Progenitor cell of endocrine pancreas (in vitro differentiated cells): ENCODE measurements at places on chromosomes 13 and 19.

DNA sequence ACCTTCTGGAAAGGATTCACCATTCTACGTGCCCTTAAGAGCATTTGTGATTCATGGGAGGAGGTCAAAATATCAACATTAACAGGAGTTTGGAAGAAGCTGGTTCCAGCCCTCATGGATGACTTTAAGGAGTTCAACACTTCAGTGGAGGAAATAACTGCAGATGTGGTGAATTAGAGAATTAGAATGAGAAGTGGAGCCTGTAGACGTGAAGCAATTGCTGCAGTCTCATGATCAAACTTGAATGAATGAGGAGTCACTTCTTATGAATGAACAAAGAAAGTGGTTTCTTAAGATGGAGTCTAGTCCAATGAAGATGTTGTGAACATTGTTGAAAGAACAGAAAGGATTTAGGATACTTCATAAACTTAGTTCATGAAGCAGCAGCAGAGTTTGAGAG, 129.1 kb downstream of the TNFRSF19 start:
- no peak for DNase-seq

- DNase-seq: no peak
Measured at GRCh38 chr13:60326273-60326672, 70.7 kb upstream of the TDRD3 start.

DNA sequence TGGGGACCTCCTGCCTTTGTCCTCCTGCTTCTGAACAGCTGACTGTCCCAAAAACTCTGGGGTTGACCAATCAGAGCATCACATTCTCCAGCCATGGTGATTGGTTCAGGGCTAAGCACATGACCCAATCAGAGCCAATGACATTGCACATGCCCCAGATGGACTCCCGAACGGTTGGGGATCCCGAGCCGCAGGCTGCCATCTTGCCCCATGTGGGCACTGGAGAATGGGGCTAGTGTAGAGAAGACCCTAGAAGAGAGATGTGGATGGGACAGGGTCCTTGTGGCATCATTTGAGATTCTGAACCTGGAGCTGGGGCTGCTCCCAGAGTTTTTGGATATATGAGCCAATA, 31.3 kb upstream of the PEPD start:
- no peak for DNase-seq

- no peak for DNase-seq
Measured at GRCh38 chr19:44812142-44812718, 3.3 kb downstream of the BCAM start.

DNA sequence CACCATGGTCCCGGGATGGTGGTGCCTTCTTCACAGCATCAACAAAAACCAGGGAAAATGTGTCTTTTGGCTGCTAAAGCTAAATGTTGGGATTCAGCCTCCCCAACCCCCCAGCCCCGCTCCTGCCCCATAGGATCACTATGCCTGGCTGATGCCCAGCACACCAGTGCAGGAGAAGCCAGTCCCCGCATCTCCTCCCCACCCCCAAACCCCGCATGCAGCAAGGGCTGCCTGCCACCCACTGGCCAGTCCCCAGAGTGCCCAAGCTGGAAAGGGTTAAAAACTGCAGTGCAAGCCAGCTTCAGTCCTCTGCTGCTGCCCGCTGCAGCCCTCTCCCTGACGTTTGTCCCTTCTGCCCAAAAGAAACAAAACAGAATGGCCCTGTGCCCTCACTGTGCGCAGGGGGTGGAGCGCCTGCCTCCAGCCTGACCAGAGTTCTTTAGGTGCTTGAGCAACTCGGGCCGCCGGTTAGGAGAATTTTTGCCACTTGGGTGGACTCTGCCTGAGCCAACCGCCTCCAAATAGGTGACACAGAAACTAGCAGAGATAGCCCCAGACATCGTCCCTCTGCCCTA, 3.7 kb downstream of the CALM3 start:
- DNase-seq: no peak

DNA sequence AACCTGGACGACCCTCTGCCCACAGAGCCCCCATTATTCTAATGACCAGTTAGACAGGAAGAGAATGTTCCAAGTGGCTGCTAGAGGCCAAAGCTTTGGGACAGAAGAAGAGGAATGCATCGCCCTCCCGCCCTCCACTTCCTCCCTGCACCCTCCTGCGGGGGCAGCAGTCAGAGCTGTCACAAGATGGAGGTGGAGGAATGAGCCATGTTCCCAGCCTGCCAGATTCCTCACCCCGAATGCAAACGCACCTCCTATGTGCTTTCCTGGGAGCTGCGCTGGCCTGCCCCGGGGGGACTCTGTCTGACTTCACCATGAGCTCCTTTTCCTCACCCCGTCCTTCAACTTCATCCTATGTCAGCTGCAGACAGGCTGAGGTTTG, 1.7 kb downstream of the YJEFN3 start:
- DNase-seq: no peak

GRCh38 chr19:54481326-54481930, 8.3 kb upstream of the CDC42EP5 start:
- DNase-seq: no peak

DNA sequence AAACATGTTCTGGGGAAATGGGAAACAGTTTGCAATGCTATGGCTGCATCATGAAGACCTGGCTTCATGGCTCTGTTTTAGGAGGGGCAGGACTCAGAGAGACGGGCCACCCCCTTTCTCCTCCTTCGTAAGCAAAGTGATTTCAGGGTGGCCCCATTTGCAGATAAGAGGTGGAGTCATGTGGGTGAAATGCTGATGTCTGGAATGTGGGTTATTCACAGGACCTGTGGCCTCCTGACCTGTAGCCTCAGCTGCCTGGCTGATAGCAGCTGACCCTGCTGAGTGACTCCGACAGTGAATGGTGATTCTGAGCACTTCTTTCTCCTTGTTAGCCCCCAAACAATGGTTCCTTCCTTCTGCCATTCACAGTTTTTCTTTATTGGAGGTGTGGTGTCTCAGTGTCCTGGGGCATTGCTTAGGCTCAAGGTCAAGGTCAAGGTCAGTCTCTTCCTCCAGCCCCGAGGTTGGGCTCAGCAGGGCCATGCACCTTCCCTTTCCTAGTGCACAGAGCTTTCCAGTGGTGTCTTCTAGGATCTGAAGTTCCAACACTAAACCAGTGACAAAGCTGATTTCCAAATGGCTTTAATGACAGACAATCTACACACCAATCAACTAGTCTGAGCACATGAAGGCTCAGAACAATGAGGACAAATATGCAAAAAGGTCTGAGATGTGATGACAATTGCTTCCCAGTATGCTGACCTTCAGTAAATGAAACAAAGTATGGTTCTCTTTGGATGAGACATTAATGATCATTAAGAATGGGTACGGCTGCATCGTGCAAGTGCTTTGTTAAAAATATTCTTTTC, 49.6 kb upstream of the ANKRD10 start:
- DNase-seq: no peak

DNA sequence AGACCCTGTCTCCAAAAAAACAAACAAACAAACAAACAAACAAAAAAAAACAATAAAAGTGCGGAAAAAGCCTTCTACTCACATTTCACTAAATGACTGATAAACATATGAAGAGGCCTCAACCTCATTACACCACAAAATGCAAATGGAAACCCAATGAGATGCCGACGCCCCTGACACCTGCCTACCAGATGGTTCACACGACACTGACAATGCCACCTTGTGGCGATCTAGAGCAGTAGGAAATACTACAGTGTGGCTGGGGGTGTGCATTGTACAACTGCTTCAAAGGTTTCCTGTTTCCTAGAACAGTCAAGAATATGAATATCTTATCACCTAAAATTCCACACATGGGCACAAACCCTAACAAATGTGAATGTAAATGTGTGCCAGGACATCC, 14.0 kb downstream of the SCGB2B2 start:
- DNase-seq: no peak

DNA sequence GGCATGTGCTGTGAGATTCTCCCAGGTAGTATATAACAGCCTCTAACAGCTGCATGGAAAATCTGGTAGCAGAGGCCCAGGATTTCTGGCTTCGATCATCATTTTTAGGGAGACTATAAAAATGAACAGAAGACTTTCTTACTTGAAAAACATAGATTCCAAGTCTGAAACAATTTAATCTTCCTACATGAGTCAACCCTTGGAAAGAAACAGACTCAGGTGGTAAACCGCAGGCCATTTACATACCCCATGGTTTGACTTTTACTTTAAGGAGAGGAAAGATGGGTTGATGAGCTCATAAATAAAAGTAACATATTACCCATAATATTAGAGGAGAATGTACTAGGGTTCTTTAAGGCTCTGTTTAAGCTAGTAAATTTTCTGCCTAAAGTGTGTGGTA, 121.6 kb downstream of the CYSLTR2 start:
- no peak for DNase-seq

GRCh38 chr13:47418206-47418920, 521.5 kb upstream of the HTR2A start:
- DNase-seq: no peak

GRCh38 chr19:35206855-35207254, 21.7 kb downstream of the FAM187B start:
- no peak for DNase-seq

DNA sequence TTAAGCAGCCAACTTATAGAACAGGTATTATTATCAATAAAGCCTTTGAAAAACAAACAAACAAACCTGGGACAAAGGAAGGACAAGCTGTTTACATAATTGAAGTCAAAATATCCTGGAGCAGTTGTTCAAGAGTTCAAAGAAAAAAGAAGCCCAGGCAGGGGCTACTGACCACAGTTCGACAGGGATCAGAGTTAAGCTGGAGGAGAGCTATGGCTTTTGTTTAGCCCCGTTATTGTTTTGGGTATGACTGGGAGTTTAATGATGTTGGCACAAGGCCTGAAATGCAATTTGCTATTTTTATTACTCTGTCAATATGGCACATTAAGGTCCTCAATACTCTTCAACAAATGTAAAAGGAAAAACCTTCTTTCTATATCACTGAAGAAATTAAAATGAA, 624.4 kb upstream of the KLHL1 start:
- no peak for DNase-seq

DNA sequence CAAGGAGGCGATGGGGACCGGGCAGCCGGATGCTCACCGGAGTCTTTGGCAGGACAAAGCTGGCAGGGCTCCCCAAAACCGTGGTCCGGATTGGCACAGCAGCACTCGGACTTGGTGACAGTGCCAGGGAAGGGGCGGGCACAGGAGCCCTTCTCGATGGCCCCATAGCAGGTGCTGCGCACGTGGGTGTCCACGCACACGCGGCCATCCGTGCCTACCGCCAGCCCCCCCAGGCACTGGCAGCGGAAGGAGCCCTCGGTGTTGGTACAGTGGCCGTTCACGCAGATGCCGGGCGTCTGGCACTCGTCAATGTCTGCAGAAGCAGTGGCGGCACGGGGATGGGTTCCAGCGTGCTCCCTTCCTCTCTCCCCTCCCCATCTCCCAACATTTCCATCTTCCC, 17.9 kb downstream of the FBN3 start:
- DNase-seq: no peak

DNA sequence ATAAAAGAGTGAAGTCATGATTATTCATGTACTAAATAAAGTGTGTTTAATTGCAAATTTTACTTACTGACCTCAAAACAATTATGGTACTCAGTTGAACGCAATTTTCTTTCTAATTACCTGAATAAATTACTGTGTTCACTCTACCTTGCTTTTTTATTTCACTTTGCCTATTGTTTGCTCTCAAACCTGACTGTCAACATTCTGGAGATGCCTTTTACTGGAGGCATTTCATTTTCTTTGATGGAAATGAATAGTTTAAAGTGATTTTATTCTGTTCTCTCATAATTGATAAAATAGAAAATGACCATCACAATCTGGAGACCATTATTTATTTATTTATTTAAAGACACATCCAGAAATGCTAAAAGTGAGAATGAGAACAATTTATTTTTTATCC, 811.5 kb upstream of the ATXN8OS start:
- DNase-seq: no peak

- no peak for DNase-seq
Measured at GRCh38 chr13:46665633-46666482, 112.9 kb downstream of the LRCH1 start.

DNA sequence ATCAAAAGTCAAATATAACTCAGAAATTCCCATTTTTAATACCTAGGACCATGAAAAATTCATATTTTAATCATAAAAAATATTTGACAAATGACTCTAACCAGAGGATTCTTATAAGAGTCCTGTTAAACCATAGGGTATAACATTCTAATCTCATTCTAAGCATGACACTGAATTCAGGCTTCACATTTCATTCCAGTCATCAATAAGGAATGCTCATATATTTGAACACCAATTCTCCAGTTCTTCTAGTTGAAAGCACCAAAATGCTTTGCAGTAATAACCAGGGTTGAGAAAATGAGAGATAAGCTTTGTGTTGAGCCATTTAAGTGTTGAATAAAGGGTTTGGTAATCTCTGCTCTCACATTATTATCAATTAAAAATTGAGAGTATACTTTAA, 147.5 kb downstream of the VWA8 start:
- DNase-seq: no peak

GRCh38 chr13:79812070-79812850, 331.3 kb downstream of the NDFIP2 start:
- no peak for DNase-seq

DNA sequence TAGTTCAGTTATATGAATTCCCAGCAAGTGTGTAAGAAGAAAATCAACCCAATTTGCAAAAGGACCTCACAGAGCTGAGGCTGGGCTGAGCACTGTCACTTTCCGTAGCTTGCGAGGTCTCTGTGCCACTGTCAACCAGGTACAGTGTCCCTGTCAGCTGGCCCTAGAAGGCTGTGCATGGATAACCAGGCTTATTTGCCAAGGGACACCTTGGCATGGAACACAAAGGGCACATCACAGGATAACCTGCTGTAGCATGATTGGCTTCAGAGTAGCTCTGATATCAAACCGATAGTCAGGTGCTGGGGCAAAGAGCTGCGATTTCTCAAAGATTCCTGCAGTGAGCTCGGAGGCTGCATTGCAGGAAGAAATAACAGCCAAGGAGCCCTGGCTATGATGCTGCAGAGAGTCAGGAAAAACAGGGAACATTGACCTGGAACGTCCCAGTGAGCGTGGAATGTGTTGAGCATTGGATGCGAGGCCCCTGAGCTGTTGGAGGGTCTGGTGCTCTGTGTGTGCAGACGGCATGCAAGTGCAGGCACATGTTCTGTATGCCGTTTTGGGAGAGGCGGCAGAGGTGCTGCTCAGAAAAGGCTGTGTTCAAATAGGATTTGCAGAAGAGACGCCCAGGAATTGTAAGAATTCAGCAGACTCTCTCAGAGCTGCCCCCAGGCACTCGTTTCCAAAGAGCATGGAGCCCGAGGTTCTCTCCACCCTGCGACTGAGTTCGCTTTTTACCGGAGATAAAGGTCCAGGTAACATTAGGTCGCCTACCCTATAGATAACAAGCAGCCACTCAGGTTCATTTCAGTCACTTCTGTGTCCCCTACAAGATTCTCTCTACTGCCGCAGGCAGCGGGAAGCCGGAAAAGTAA, 213.5 kb upstream of the IRS2 start:
- DNase-seq: no peak

- DNase-seq: no peak
Measured at GRCh38 chr19:48991011-48991609, 2.0 kb downstream of the GYS1 start.

- no peak for DNase-seq
Measured at GRCh38 chr13:113305208-113305607, 8.2 kb downstream of the LAMP1 start.
